ENCODE measurements at places on chromosomes 6 and 20.
A peak's percentile ranks its signal among the peaks of the same experiment; 100 is the strongest.

DNA sequence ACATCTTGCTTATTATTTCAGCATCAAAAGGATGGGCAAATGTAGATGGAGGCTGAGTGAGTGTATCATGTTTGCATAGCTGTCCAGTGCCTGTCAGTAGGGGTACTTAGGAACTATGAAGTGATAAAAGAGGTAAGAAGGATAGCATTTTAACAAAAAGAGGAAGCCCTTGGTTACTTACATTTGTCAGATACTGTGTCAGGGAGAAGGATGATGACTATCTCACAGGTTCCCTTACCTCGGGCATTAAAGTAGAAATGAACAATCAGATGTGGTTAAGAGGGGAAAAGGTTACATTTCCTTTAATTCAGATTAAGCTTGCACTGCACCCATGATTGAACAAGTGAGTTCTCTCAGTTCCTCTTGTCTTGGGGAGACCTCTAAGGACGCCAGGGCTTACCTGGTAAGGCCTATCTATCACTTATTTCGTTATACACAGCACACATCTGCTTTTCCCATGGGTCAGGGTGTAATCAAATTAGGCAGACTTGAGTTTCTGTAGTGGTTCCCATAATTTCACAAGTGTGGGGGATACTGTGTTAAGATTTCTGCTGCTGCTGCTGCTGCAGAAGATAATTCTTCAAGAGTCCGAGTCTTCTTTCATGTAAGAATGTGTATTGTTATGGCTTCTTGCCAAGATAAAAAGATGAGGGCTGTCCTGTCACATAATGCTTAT, 4.5 kb downstream of the FOXO3 start:
- DNase-seq: peak; percentile 88

DNA sequence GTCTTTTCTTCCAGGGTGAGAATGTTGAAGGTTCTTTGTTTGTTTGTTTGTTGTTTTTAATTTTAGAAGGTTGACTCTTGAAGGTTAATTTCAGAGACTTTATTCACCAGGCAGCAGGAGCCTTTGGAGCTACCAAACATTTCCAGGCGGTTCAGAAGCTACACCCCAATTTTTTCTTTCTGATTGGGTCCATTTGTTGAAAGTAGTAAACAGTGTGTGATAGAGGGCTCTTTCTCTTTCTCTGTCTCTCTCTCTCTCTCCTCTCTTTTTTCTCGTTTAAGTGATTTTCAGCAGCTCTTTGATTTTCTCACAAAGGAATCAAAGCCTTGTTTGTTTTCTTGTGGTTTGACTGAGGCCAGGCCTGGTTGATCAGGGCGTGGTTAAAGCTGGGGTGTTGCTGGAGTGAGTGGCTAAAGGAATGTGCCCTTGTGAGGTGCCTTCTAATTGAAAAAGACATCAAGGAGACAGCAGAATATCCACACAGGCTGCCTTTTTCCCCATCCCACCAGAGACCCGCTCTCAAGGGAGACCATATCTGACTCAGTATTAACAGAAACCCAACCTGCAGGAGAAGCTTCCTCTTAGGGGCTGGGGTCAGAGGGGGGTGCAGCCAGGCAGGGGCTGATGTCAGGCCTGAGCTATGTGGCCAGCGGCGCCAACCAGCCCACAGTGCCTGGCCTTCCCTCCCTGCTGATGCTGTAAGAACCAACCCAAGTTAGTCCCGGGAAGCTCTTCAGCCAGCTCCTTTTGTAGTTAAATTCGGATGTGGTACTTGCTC, 40.4 kb upstream of the NAA20 start:
- no peak for DNase-seq

DNA sequence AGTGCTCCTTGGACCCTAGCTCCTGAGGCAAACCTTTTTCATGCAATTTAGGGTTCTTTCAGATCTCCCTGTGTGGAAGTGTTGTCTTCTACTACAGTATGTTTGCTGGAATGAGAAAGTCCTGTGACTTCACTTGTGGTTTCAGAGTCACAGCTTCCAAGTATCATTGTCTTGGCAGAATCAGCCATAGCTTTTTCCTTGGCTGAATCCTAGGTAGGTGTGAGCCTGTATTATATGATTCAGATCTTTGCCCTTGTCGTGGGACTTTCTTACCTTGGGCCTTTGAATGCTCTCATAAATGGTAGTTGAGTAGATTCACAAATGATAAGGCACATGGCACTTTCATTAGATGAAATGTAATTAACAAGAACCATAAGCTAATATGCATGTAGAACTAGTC, 16.5 kb downstream of the CARMIL1 start:
- DNase-seq: no peak

- no peak for DNase-seq
These were observed 49.8 kb downstream of the RNASET2 start for GRCh38 chr6:166906376-166907044.

DNA sequence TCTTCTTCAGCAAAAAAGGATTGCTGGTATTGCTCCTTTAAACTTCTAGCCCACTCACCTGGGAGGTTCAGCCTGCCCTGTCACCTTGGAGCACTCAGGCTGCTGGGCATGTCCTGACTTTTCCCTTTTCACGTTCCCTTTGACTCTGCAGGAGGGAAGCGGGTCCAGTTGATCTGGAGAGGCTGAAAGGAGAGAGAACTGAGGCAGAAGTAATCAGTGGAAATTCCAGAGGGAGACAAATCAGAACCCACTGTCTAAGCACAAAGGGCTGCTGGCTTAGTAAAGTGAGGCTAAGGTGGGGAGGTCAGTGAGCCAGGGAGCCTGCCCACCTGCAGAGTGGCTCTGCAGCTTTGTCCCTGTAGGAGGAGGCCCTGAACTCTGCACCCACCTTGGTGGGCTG, 9.7 kb upstream of the SYNDIG1 start:
- no peak for DNase-seq

DNA sequence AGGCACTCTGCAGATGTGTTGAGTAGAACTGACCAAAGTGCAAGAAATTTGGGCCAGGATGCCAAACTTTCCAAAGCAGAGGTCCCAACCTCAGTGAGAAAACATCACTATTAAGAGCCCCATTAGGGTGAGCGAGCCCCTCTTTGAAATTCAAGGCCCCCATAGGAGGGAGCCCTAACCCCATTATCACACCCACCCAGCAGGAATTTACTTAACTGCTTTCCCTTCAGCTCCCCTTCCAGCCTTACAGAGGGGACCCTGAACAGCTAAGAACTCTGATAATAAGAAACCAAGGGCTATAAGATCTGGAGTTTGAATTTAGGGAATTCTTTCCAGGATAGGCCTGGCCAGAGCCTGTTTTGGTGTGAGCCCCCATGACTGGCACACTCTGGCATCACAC, 130.6 kb downstream of the NFATC2 start:
- no peak for DNase-seq

DNA sequence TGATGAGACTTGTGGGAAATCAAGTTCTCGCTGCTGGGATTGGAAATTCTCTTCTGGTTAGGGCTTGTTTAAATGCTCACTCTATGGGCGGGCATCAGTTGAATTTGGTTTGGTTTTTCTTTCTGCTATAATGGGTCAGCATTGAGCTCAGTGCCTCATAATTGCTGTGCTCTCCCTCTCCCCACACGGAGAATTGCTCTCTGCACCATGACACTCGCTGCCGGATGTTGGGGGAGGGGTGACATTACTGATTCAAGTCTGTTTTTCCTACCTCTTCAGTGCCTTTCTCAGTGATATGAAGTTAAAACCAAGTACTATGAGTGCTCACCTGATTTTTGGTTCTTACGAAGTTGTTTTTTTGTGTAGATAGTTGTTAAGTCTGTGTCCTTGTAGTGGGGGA, 599.6 kb downstream of the EPM2A start:
- no peak for DNase-seq

GRCh38 chr20:2707353-2708072, 14.9 kb downstream of the EBF4 start:
- no peak for DNase-seq

GRCh38 chr6:70314296-70314695, 11.4 kb upstream of the COL9A1 start:
- DNase-seq: no peak

DNA sequence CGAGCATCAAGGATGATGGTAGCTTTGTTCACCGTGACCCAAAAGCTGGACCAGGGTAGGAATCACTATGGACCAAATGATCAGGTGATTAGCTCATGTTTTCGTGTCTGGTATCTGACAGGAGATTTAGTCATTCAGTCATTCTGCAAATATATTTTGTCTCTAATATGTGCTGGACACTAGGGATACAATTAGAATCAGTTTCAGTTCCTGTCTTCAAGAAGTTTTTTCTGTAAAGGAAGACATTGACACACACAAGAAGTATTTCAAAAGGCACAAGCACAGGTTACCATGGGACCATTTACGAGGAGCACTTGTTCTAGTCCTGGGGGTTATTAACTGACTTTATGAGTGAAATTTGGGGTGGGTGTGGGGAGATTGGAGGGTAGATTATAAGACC, 244.9 kb downstream of the HIVEP2 start:
- peak; percentile 15 for DNase-seq

DNA sequence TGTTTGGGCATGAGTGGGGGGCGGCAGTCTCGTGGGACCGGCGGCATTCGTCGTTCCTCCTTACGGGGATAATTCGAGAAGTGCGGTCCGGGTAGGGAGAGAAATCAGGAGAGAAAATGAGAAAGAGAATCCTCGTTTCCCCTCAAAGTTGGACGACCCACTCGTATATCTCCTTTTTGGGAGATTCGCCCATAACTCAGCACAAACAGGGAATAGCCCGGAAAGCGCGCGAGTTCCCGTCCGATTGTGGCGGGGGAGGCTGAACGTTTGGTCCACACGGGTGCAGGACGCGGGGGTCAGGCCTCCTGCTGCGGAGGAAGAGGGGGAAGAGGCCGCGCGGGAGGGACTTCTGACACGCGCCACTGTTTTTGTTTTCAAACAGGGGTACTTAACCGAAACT, 42.4 kb downstream of the POPDC3 start:
- DNase-seq: no peak

DNA sequence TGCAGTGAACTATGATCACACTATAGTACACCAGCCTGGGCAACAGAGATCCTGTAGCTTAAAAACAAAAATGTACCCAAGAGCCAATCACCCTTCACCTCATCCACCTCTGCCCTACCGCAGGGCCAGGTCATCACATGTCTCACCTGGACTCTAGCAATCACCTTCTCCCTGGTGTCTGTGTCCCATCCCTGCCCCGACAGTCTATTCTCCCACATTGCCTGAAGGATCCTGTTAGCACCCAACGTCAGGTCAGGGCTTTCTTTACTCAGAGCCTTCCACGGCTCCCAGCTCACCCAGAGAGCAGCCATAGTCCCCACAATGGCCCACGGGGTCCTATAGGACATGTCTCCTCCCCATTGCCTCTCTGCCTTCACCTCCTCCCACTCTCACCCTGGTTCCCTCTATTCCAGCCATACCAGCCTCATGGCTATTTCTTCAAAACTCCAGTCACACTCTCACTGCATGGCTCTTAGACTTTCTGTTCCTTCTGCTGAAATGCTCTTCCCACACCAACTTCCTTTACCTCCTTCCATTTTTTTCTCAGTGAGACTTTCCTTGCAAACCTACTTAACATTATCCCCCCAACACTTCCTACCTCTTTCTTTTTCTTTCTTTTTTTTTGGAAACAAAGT, 22.5 kb upstream of the ARFGEF2 start:
- DNase-seq: no peak

GRCh38 chr6:144854654-144855053, 569.5 kb downstream of the UTRN start:
- DNase-seq: no peak

DNA sequence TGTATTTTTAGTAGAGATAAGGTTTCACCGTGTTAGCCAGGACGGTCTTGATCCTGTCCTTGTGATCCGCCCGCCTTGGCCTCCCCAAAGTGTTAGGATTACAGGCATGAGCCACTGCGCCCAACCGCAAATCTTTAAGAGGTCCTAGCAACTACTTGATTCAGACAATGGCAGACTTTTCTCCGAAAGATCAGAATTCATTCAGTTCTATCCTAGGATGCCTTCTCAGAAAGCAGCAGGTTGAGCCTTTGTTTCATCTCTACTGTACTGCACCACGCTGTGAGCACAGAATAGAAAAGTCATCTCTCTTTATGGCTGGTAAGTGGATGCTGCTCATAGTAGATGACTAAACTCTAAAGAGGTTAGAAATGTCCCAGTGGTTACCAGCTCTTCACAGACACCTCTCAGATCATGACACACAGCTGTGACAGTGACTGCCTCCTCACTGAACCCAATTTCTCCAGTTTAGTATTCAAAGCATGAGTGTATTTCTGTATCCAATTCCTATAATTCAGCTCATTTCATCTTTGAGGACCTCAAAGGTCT, 6.0 kb upstream of the HSF2 start:
- DNase-seq: no peak

DNA sequence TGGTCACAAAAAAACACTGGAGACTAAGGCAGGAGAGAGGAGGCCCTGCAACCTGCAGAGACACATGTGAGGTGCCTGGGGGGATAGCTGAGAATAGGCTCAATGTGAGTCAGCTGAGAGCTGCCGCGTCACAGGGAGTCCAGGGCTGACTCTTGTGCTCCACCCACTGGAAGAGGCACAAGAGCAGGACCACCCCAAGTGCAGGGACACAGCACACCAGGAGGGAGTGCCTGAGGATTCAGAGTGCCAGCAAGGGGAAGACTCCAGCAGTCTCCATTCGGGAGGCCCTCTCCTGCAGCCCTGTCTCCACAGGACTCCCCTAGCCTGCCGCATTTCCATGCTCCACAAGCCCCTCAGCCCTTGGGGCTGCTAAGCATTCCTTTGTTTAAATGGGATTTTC, 105.5 kb downstream of the HUS1B start:
- peak; percentile 20 for DNase-seq

DNA sequence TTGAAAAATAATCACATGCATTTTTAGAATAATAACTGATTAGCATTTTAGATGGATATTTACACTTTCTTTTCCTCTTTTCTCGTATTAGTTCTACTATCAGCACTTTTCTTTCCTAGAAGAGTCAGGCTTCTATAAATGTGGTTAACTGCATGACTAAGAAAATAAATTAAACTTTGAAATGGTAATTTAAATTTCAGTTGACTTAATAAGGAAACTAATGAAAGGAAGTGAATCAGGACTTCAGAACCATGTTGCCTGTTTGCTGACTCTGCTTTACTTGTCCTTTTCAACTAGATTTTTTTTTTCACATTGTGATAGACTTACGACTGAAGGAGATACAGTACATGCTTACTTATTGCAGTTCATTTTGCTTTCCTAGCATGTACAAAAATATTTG, 1258.2 kb upstream of the EYS start:
- no peak for DNase-seq

DNA sequence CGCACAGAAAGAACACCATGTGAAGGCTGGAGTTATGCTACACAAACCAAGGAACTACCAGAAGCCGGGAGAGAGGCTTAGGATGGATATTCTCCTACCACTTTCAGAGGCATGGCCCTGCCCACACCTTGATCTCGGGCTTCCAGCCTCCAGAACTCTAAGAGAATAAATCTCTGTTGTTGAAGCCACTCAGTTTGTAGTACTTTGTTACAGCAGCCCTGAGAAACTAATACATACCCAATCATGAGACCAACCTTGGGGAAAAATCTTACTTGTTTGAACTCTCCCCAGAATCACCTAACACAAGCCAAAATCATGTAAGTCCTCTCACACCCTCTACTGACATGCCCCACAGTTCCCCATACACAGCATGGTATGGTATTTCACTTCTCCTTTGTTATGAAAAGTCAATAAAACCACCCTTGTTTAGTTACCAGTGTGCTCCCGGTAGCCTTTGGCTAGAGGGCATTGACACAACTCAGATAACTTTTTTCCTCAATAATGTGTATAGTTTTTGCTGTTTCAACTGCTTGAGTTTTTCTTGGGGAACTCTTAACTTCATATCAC, 40.7 kb upstream of the SLC2A12 start:
- DNase-seq: no peak
